ENCODE measurements at places on chromosomes 16 and 17.

DNA sequence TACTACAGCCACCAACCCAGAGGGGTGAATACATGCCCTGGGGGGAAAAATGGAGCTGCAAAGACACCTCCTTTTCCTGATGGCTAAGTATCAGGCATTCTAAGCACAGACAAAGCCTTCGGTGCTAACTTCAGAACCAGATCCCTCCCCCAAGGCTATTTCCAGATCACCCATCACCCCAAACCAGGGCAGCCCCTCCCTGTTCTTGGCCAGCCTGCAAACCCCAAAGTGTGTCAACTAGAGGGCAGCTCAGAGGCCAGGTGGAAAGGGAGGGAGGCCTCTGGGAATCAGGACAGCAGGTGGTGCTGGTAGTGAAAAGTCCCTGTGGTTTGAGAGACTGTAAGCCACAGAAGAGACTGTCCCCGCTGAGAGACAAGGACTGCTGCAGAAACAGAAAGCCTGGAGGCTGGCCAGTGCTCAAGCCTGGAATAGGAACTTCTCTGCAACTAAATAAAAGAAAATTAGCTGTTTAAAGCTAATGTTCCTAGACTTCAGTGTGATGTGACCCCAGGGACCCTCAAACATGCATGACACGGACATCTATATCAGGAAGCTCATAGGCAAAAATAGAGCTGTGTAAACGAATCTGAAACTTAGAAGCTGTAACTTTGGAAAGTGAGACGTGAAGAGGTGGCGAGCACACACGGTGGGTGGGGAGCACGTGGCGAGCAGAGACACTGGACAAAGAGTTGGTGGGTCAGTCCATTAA is 9.1 kb downstream of the TUBG1 start:
- DNase-seq, result no peak

DNA sequence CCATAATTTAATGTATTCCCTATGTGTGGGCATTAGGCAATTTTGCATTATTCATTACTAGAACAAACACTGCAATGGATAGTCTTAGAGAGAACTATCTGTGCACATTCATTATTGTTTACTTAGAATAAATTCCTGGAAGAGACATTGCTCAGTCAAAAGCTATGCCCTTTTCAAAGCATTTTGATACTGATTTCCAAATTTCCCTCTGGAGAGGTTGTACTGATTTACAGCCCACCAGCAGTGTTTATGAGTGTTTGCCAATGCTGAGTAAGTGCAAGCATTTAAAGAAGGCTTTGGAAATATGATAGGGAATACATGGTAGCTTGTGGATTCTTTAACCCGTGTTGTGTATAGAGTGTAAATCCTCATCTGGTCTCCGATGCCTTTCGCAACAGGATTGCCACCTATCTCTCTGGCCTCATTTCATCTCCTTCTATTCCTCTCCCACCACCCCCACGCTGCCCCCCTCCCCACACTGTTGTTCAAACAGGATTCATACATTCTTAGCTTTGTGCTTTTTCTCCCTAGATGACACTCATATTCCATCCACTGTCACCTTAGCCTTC is 33.4 kb upstream of the MMD start:
- peak; percentile 93 for DNase-seq

DNA sequence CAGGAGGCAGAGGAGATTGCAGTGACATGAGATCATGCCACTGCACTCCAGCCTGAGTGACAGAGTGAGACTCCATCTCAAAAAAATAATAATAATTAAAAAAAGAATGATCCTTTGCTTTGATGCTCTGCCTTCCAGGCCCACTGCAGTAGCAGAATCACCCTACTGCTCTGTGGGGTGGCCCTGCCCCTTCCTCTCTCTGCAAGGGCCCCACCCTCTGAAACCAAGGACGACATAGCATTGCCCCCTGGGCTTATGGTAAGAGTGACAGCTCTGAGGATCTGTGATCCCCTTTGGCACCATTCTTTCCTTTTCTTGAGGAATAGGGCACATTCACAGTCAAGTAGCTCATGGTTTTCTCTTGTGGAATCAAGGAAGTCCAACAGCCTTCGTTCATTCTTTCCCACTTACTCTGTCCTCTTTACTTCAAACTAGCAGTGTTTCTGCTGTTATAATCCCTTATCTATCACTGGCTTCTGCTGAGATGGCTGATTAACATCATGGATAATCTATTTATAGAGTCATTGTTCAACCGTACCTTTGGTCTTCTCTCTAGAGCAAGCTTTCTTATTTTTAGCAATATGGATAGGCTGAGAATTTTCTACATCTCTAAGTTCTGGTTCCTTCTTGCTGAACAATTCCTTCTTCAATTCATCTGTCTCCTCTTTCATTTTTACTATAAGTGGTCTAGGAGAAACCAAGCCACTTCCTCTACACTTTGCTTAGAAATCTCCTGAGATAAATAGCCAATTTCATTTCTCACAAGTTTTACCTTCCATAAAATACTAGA is 14.1 kb downstream of the RAD51C start:
- no peak for DNase-seq

GRCh38 chr16:88734361-88734728 is 28.0 kb downstream of the CTU2 start:
- no peak for DNase-seq

DNA sequence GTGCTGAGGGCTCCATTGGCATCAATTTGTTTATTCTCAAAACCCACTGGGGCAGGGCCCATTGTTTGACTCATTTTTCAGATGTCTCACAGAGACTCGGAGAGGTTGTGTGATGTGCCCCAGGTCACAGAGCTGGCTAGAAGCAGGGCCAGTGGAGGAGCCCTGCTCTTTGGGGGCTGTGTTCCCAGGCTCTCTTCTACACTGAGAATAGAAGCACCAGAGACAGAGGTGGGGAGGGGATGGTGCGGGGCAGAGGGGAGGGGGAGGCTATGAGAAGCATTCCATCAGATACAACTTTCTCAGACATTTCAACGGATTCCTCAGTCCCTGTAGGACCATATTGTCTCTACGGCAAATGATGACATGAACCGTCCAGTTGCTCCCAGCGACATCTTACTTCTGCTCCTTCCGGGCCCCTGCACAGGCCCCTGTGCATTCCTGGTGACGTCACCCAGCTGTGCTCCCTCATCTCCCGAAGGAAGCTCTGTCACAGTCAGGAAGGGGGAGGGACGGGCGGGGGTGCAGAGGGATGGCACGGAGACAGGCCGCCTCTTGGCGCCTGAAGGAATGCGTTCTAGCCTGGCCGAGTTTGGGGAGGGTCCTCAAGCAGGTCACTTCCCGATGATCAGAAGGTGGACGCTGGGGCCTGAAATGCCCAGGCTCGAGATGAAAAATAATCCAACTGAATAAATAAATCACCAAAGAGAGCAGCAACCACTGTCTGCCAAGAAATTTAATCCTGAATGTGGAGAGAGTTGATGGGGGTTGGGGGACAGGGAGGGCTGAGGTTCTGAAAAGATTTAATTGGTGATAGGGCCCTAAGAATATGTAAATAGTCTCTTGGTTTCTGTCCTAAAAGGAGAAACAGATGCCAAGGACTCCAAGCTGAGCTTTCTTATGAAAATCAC is 114.1 kb downstream of the NOG start:
- peak; percentile 37 for DNase-seq

GRCh38 chr17:66301367-66301863 is 998 bp upstream of the PRKCA start:
- DNase-seq, result no peak

- no peak for DNase-seq
Measured at GRCh38 chr17:48002916-48003416, 32.1 kb downstream of the CDK5RAP3 start.

- DNase-seq, result no peak
Measured at GRCh38 chr17:49952912-49953497, 16.0 kb upstream of the DLX4 start.

GRCh38 chr16:6125483-6126259 is 1028.1 kb upstream of the EEF2KMT start:
- peak; percentile 28 for DNase-seq

DNA sequence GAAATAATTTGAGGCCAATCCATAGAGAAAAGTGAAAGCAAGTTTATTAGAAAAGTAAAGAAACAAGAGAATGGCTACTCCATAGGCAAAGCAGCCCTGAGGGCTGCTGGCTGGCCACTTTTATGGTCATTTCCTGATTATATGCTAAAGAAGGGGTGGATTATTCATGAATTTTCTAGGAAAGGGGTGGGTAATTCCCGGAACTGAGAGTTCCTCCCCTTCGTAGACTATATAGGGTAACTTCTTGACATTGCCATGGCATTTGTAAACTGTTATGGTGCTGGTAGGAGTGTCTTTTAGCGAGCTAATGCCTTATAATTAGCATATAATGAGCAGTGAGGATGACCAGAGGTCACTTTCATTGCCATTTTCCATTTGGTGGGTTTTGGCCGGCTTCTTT is 4.4 kb downstream of the DHRS7B start:
- DNase-seq, result peak; percentile 5

DNA sequence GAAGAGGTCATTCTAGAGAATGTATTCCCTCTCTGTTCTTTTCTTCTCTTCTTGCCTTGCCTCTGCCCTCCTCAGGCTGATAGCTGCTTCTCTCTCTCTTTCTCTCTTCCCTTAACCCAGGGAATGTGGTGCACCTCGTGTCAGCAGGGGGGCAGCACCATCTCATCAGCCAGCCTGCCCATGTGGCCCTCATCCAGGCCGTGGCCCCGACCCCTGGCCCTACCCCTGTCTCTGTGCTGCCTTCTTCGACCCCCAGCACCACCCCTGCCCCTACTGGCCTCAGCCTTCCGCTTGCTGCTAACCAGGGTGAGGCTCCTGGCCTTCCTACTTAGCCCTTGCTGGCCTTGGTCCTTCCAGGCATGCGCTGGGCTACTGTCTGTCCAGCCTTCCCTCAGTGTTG is 23.5 kb downstream of the SRCAP start:
- DNase-seq, result no peak

GRCh38 chr16:84370723-84371552 is 2.6 kb downstream of the ATP2C2 start:
- DNase-seq, result no peak

- no peak for DNase-seq
Measured at GRCh38 chr17:19905502-19905901, 37.8 kb upstream of the ULK2 start.

DNA sequence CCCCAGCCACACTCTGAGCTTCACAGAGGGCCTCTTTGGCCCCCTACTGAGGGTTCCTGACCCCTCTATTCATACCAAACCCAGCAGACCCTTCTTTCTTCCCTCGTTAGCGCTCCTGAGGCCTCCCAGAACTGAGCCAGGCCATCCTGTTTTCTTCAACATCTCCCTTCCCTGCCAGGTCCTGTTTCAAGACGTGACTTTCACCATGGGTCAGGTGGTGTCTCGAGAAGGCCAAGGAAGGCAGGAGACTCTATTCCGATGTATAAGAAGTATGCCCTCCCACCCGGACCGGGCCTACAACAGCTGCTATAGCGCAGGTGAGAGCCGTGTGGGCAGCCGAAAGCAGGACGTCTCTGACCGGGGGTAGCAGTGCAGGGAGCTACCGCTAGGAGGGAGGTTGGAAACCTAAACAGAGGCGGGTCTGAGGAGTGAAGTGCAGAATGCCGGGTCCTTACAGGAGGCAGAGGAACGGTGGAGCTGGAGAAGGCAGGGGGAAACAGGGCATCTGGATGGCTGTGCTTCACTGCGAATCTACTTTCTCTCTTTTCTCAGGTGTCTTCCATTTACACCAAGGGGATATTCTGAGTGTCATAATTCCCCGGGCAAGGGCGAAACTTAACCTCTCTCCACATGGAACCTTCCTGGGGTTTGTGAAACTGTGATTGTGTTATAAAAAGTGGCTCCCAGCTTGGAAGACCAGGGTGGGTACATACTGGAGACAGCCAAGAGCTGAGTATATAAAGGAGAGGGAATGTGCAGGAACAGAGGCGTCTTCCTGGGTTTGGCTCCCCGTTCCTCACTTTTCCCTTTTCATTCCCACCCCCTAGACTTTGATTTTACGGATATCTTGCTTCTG is 1.3 kb upstream of the SENP3 start:
- DNase-seq, result peak; percentile 44

DNA sequence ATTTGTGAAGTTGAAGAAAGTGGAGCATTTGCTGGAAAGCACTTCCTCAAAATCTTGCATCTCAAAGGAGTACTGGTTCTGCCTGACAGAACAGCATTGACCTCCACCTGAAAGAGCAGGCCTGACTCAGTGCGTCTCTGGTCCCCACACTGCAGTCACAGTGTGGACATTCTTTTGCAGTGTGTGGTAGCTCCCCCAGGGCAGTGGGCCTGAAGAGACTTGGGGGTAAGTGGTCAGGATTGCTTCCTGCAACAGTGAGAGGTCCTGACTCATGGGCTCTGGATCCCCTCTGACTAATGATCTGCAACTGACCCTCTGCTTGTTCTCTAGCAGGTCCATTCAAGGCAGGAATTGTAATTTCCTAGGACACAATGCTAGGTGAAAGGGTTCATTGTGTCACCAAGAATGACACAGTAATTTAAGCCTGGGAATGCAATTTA is 204.9 kb upstream of the KCNJ16 start:
- DNase-seq, result peak; percentile 68

- no peak for DNase-seq
Measured at GRCh38 chr16:72854267-72854959, 193.5 kb downstream of the ZFHX3 start.

- no peak for DNase-seq
Measured at GRCh38 chr16:17382949-17383863, 87.6 kb downstream of the XYLT1 start.

DNA sequence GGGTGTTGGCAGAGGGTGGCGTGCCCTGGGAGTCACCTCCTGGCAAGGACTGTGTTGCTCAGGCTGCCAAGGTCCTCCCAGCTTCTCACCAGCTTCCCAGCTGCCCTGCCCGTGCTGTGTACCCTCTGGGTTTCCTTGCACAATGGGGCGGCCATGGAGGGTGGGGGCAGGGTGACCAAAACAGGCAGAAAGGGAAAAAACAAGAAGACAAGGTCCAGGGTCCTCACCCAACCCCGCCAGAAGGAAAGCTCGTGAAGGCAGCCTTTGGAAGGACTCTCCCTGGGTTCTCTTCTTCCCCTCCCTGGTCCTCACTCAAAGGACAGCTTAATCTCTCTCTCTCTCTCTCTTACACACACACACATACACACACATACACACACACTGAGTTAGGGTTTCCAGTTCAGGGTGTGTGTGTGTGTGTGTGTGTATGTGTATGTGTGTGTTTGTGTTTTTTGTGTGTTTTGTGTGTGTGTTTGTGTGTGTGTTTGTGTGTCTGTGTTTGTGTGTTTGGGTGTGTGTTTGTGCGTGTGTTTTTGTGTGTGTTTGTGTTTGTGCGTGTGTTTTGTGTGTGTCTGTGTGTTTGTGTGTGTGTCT is 2.0 kb downstream of the SLC13A5 start:
- DNase-seq, result no peak

DNA sequence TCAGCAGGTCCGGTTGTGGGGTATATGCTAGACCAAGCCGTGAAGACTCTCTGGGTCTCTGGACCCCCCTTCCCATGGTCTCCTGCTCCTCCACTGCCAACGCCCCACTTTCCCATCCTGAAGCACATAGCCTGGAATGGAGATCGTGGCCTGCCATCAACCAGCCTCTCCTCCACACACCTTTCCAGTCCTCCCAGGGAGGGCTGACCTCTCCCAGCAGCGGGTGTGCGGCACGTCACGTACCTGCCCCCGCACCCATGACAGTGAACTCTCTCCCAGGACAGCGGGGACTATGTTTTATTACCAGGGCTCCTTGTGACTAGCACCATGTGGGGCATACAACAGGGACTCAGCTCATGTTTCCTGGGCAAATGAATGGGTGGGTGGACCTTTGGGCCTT is 1.8 kb downstream of the PRM3 start:
- no peak for DNase-seq

GRCh38 chr17:45326626-45327025 is 9.8 kb upstream of the MAP3K14 start:
- DNase-seq, result no peak

- no peak for DNase-seq
Measured at GRCh38 chr16:52203096-52203495, 343.8 kb downstream of the TOX3 start.

GRCh38 chr17:81411305-81411704 is 16.0 kb downstream of the BAHCC1 start:
- DNase-seq, result no peak

- DNase-seq, result no peak
Measured at GRCh38 chr16:65077181-65077580, 44.7 kb downstream of the CDH11 start.
